ENCODE measurements at places on chromosomes 1 and 21. TPM values are rescaled to one million over a fixed set of nuclear protein-coding genes. Genes with fewer than 3 reads are reported as not detected.

- DNase-seq: no peak
Measured at GRCh38 chr1:146051452-146051851, 29.9 kb upstream of the HJV start.

DNA sequence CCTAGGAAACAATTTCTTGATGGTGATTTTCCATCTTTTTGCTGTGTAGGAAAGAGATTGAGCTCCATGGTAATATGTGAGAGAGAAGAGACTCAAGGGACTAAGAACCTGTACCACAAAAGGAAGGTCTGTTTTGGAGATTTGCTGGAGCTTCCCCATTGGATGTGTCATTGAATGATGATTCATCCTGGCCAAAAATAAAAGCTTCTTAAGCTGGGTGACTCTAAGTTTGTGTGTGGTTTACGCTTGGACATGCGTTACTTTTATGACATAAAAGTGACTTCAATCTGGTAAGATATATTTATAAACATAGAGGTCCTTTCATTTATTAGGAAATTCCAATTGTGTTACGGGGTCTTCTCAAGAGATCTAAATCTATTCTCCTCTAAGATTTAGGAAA is 17.4 kb upstream of the IL19 start:
- peak; percentile 31 for DNase-seq

The PGLYRP4 gene
- total RNA-seq: 2.0 TPM

DNA sequence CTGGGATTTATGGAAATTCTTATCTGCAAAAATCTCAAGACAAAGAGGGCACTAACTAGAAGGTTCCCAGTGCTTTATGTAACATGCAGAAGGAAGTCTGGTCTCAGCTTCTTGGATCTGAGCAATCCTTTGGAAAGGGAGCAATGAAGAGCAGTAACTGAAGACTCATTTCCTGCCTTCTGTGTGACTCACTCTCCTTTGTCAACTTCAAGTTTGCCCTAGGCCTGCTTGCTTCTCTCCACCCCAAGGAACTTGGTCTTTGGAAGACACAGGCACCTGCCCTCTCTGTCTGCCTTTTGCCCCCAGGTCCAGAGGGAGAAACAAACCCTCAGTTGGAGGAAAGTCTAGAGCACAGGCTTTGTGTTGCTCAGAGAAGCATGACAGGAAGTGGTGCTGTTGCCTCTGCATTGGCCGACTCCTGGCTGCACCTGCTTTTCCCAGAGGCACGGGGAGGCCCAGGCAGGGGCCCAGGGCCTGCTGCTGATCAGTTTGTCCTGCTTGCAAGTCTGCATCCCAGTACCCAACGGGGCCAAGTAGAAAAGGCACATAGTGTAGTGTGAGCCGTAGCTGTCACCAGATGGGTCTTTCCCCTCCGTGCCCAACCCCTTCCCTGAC is 137.2 kb downstream of the DHRS3 start:
- peak; percentile 96 for DNase-seq

The AMY2A gene
- not detected for total RNA-seq

DNA sequence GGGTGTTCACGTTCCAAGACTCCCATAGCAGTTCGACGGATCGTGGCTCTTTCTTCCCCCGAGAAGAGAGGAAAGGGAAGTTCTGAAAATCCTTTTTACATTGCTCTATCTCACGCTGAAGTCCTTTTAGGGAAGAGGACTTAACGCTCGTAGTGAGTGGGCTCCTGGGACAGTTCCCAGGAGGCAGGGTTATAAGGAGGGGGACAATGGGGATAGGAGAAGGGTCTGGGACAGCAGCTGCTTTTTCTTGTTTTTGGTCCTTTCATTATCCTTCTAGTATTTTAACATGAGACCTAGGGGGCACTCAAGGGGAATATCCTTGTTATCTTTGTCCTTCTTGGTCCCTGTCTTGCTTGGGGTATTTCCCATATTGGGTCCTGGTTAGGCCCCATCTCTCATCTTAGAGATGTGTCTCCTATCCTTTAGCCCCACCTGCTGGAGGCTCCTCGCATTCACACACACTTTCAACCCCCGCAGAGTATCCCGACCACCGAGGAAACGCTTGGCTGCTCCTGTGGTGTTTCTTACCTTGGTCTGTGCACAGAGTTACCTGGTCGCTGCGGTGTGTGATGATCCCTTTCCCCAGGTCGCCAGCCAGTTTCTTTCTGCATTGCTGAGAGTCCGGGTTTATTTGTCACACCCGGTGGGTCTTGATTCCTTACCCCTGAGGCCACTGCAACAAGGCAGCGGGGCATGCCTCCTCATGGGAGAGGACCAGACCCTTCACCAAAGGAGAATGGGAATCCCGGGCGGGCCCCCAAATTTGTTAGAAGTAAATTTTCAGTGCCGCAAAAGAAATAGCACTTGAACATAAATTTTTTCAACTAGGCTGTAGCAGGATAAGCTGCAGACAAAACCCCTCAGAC is 29.7 kb downstream of the SCCPDH start:
- DNase-seq: peak; percentile 42

The NTPCR gene
- total RNA-seq: 13.4 TPM

The KIF17 gene
- 1.0 TPM for total RNA-seq

DNA sequence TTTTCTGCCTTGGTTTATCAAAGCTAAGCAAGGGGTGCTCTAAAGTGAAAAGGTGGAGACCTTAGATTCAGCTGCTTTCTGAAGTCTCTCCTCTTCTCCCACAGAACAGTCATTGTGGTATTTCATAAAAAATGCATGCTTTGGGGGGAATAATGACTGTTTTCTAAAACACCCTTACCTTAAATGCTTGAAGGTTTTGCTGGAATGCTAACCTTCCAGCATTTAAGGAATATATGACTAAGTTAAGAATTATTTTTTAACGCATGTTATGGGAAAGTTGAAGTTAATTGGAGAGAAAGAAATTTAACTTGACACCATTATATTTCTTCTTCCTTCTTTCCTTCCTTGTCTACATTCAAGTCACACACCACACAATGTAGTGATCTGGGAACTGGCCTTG is 162.5 kb downstream of the ROR1 start:
- no peak for DNase-seq

DNA sequence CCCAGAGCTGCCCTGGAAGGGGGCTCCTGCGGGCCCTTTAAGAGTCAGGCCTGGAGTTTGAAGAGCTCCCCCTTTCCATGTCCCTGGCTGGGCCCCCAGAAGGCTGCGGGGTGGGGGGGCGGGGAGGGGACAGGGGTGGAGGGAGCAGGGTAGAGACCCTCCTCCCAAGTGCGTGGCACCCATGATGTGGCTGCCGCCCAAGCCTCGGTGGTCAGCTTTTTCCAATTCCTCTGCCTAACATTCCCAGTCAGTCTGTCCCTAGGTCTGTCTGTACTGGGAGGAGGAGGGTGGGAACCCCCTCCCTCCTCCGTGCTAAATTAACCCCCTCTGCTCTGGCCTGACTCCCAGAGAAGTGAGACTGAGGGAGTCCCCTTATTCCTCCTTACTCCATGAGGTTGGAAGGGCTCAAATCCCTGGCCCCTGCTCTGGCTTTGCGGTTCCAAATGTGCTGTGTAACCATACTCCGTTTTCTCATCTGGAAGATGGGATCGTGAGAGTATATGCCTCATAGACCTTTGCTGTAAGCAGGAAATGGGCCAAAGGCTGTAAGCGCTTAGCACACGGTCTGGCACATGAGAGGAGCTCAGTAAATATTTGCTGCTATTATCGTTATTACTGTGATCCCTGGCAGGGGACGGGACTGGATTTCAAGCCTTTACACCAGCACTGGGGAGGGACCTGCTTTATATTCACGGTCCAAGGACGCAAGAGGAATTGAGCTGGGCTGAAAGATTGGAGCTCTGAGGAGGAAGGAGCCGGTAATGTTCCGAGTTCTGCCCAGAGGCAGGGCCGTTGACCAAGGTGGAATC is 658 bp upstream of the COL16A1 start:
- peak; percentile 46 for DNase-seq

The NTMT2 gene
- not detected for total RNA-seq

DNA sequence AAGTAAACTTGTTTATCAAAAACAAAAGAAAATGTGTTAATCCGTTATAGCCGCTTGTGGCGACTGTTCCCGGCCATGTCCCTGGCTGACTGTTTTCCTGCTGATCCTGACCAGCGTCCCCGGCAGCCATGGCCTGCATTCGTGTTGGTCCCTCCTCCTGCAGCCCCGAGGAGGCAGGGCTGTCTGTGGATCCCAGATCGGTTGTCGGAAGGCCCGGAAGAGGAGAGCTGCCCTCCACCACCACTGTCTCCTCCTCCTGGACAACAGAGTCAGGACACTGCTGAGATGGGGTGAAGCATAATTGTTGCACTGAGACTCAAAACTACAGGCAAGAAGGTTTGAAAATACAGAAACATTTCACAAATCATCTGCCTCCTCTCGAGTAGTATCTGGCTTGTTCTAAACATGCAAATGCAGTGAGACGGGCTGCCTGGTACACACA is 3.6 kb upstream of the MXRA8 start:
- no peak for DNase-seq

DNA sequence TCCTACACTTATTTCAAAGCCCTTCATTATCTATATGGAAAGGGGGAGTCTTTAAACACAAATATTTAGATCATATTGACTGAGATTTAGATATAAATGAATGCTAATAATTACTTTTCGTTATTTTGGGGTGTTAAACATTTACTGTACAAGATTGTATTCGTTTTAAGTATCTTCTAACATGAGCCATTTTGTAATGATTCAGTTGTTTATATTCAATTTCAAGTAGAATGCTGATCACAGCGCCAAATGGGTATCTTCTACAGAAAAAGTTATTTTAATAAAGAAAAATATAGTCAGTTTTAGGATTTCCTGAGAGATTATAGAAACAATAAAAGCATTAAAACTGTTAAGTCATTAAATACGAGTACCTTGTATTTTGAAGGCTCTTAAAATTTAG is 104.5 kb upstream of the HNRNPU start:
- no peak for DNase-seq
